ENCODE measurements at places on chromosomes 4 and X.

DNA sequence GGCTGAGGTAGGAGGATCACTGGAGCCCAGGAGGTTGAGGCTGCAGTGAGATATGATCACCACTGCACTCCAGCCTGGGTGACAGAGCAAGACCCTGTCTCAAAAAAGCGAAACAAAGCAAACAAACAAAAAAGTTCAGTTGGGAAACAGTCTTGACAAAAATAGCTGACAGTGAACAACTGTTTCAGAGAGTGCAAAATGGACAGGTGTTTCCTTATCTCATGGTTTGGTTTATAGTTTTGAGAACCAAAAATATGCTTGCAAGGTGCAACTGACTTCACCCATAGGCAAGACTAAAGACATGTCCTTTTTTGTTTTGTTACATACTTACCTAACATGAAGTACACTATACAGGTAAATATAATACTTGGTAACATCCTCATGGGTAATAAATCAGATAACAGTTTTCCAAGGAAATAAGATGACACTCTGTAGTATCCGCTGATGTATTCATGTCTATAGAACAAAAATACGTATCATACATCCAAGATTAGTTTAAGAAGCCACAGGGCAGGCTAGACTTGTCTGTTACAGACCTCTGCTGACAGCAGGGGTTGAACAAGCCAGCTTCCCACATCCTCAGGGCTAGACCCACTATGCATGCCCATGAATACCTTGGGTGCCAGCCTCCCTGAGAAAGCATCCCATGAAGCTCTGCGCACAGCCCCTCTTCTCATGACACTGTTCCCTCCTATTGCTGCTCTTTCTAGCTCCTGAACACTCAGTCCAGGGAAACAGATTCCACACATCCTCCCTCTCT, 59.3 kb downstream of the ABCG2 start:
- no peak for DNase-seq

- DNase-seq, result no peak
Observed at GRCh38 chr4:81512001-81512756, 40.5 kb upstream of the RASGEF1B start.

DNA sequence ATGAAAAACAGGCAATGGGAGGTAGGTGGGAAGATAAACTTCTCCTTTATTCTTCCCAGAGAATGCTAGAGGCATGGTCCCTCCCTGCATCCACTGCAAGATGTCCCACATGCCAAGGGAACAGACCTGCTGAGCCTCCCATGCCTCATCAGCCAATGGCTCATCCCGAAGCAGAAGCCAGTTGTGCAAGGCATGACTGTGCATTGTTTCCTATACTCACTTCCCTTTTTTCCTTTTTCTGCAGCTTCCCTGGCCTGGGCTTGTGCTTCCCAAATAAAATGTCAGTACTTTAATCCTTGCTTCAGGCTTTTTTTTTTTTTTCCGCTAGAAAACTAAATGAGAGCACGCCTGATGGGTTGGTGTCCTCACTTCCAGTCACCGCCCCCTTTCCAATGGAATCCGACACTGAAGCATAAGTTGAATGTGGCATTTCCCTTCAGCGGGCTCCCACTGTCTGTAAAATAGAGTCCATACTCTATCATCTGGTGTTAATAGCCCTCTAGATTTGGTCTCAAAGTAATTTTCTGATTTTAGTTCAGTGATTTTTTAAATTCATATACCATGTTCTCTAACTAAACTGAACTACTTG, 239.0 kb upstream of the JADE1 start:
- no peak for DNase-seq

GRCh38 chrX:2262668-2263055, 238.1 kb downstream of the DHRSX start:
- DNase-seq, result no peak

GRCh38 chr4:84920617-84921016, 45.9 kb downstream of the WDFY3 start:
- no peak for DNase-seq

GRCh38 chrX:6432226-6432625, 102.7 kb downstream of the VCX3A start:
- no peak for DNase-seq

- no peak for DNase-seq
Observed at GRCh38 chr4:169823685-169824084, 65.9 kb upstream of the HPF1 start.

GRCh38 chr4:79576429-79576753, 168.4 kb upstream of the GK2 start:
- no peak for DNase-seq

DNA sequence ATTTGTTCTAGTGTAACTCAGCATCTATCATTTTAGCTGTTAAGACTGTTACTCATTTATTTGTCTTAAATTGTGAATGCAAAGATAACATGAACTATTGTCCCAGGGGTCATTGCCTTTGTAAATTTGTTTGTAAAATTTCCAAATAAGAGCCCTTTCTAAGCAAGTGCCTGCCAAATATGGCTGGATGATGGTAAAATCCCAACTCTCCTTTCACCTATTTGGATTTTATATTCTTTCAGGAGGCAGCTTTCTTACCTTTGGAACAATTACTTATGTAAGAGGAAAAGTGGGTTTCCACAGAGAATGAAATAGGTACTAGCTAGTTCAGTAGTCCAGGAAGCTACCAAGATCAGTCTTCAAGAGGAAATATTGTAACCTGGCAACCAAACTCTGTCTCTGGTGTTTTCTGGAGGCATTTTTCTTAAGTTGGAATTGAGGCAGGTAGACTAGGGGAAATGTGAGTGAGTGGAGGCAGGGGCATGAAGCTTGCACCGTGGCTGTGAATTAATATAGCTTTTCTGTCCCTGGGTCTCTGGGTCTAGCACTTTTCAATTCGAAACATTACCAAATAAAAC, 363.0 kb upstream of the ZCCHC13 start:
- DNase-seq, result no peak

DNA sequence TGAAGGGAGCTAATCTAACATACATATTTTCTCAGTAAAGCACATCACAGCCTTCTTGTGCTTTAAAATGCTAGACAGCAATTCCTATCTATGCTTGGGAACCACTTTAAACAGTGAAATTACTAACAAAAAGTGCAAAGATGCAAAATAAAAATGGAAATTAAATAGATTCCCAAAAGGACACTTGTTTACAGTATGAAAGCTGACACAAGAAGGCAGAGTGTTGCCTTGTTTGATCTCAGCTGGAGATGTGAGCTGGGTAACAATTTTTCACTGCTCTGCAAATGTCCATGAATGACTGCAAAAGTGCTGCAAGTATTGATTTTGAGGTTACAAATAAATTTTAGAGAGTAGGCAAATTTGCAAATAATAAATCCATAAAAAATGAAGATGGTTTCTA, 22.3 kb downstream of the GRIA2 start:
- DNase-seq, result no peak

DNA sequence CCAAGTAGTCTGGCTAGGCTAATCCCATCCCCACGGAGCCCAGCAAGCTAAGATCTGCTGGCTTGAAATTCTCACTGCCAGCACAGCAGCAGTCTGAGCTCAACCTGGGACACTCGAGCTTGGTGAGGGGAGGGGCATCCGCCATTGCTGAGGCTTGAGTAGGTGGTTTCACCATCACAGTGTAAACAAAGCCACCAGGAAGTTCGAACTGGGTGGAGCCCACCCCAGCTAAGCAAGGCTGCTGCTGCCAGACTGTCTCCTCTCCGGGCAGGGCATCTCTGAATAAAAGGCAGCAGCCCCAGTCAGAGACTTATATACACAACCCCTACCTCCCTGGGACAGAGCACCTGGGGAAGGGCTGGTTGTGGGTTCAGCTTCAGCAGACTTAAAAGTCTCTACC, 639.6 kb downstream of the IQCM start:
- no peak for DNase-seq
